HFF-Myc (cell line): ENCODE measurements at places on chromosomes 6 and 20.

- DNase-seq: no peak
Observed at GRCh38 chr6:168791917-168792316, 350.9 kb downstream of the SMOC2 start.

GRCh38 chr6:16633961-16634360 lies 127.3 kb downstream of the ATXN1 start:
- no peak for DNase-seq

- DNase-seq: no peak
Observed at GRCh38 chr6:33609528-33609927, 11.6 kb upstream of the ITPR3 start.

DNA sequence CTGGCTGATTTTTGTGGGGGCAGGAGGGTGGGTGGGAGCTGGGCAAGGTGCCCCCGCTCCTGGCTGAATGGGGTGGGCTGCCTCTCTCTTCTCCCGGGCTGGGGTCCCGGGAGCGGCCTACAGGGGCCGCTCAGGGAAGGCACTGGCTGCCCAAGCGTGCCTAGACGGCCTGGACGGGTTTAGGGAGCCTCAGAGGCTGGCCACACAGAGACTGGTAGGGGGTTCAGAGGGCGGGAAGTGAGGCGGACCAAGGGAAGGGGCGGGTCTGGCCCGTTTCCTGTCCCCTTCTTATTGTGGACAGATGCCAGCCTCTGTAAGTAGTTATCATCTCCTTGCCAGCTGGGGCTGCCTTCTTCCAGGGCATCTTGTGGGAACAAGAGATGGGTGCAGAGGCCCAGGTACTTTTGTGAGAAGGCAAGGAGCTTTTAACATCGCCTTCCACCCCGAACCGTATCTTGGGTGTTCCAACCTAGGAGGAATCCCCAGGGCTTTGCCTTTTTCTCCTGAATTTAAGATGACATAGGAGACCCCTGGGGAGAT lies 437 bp downstream of the CD40 start:
- DNase-seq: no peak

DNA sequence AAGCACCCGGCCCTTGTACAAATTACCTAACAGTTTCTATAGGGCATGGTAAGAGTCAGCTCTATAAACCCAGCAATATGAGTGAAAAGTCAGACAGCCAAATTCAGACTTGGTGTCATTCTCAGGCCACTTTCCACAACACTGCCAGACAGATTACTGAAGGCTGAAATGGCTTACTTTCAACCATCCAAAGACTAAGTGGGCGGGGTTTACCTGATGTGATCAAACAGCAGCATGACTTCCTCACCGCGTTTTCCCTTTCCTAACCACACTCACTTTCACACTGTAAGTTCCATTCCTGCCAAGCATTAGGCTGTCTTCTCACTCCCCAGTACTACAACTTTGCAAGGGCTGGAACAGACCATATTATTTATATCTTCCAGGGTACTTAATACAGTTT lies 85.9 kb downstream of the SMLR1 start:
- DNase-seq: no peak

GRCh38 chr6:24861934-24862333 lies 63.2 kb upstream of the ARMH2 start:
- no peak for DNase-seq

GRCh38 chr6:3292431-3293197 lies 33.9 kb downstream of the PSMG4 start:
- no peak for DNase-seq

DNA sequence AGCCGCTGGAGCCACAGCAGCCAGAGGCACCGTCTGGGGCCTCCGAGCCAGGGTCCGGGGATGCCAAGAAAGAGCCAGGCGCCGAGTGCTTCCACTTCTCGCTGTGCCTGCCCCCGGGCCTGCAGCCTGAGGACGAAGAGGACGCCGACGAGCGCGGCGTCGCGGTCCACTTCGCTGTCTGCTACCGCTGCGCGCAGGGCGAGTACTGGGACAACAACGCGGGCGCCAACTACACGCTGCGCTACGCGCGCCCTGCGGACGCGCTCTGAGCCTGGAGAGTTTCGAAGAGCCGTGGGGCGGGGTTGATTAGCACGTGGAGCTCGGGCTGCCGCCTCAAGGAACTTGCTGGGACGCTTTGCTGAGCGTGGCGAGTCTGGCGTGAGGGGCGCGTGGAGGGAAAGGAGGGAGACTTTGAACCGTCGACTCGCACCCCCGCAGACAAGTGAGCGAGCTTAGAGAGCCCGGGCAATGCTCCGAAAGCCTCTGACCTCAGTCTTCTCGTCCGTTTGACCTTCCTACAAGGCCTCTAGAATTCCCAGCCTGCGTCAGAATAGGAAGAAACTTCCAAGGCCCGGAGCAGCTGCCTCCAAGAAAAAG lies 1.3 kb downstream of the PPP1R3G start:
- no peak for DNase-seq

- DNase-seq: no peak
Observed at GRCh38 chr20:61760321-61760720, 305.4 kb downstream of the TAF4 start.

DNA sequence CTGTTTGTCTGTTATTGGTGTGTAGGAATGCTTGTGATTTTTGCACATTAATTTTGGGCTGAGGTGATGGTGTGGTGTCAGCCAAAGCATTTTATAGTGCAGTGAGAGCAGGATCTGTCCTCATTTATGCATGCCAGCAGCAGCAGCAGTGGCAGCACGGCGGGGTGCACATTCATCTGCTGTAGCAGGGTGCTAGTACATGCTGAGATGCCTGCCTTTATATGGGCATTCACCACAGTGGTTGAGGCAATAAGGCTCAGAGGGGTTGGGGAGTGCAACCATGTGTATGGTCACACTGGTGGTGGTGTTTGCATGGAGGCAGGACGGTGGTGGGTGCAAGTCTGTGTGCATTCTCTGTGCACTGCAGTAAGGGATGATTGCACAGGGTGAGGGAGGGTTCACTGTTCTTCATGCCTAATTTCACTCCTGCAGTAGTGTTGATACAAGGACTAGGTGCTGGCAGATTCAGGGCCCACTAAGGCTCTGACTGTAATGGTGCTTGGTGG lies 129.3 kb upstream of the SYNCRIP start:
- no peak for DNase-seq

- DNase-seq: peak; percentile 25
Observed at GRCh38 chr6:54697424-54697823, 149.1 kb upstream of the FAM83B start.

GRCh38 chr6:142300302-142300701 lies 1.5 kb upstream of the ADGRG6 start:
- no peak for DNase-seq

- DNase-seq: no peak
Observed at GRCh38 chr6:28587746-28588075, 62.0 kb downstream of the GPX5 start.

DNA sequence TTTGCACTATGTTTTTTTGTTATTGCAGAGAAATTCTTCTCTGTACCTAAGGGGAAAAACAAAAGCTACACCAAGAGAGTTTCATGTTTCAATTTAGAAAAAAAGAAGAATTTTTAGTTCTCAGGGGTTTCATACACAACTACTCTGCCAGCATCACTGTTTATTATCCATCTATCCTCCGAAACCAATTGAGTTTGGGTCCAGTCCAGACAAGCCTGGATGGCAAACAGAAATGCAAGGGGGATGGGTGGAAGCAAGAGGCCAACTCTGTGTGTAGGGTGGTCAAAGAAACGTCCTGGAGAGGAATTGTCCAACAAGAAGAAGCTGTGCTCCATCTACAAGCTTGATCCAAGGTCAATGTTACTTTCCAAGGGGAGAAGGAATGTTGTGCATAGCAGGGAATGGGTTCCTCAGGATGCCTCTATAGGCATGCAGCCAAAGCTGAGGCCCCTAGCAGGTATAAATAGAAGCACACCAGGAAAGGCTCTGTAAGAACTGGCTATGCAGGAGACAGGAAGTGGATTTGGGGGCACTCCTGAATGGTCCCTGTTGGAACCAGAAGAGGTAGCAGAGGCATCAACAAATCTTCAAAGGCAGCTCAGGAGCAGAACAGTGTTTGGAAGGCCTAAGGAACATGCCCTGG lies 64.4 kb downstream of the FILIP1 start:
- DNase-seq: no peak

- DNase-seq: peak; percentile 21
Observed at GRCh38 chr6:159874435-159874834, 16.4 kb upstream of the MAS1 start.

DNA sequence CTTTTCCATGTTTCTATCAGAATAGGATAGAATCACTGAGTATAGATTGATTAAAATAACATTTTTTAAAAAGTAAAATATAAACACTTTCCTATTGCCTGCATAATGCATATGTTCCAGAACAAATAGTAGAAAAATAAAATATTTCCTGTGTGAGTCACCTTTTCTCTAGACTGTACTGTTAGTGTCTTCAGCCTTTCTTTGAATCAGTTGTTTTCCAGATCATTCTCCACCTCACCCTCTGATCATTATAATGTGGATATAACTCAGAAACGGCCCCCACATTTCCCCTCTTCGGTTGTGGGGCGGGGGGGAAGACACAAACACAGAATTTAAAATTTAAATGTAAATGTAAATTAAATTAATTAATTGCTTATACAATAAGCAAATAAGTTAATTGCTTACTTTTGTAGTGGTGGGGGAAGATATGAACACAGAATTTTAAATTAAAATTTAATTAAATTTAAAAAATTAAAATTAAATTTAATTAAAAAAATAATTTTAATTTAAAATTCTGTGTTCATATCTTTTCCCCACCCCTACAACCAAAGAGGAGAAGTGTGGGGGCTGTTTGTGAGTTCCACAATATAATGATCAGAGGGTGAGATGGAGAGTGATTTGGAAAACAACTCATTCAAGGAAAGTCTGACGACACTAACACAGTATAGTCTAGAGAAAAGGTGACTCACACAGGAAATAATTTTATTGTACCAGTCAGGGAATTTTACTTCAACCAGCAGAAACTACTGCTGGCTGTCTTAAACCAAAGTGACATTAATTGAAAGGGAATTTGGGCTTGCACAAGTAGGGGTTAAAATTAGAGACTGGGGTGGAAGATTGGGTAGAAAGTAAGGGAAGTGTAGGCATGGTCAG lies 37.1 kb upstream of the PROKR2 start:
- DNase-seq: peak; percentile 25

- no peak for DNase-seq
Observed at GRCh38 chr6:40164345-40164755, 230.1 kb upstream of the MOCS1 start.

DNA sequence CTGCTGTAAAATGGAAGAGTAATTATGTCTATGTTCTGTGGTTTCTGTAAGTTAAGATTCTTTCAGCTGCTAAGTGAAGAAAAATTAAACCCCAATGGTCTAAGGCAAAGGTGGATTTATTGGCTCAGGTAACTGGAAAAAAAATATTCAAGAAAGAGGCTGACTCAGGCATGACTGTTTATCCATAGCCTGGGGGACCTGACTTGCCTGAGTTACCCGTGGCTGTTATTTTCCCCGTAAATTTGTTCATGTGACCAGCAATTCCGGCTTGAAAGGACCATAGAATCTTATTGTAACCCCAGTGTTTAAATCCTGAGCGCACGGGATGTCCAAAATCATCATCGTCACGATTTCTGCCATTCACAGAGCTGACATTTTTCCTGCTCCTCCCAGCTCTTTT lies 32.3 kb upstream of the SULF2 start:
- DNase-seq: no peak

DNA sequence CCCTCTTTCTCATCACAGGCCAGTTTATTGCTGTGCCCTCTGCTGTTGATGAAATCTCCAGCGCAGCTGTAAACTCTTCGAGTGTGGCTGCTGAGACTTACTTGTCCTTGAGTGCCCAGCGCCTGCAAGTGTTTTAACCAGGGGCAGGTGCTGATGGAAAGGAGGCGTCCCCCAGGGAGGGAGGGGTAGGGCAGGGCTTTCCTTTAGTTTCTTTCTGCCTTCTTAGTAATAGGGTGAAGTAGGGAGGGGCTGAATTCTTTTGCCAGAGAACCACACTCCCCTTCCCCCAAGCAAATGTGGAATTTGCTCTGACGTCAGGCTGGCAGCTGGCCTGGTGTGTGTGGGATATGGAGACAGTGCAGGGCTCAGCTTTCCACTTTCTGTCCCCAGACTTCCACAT lies 61.2 kb downstream of the IGF2R start:
- peak; percentile 92 for DNase-seq
